Mammary epithelial cell (primary cell): ENCODE measurements at places on chromosomes 7 and 10. TPM values are rescaled to one million over a fixed set of nuclear protein-coding genes. Genes with fewer than 3 reads are reported as not detected.

GRCh38 chr7:106038916-106039315 is 73.2 kb downstream of the SYPL1 start:
- no peak for DNase-seq

DNA sequence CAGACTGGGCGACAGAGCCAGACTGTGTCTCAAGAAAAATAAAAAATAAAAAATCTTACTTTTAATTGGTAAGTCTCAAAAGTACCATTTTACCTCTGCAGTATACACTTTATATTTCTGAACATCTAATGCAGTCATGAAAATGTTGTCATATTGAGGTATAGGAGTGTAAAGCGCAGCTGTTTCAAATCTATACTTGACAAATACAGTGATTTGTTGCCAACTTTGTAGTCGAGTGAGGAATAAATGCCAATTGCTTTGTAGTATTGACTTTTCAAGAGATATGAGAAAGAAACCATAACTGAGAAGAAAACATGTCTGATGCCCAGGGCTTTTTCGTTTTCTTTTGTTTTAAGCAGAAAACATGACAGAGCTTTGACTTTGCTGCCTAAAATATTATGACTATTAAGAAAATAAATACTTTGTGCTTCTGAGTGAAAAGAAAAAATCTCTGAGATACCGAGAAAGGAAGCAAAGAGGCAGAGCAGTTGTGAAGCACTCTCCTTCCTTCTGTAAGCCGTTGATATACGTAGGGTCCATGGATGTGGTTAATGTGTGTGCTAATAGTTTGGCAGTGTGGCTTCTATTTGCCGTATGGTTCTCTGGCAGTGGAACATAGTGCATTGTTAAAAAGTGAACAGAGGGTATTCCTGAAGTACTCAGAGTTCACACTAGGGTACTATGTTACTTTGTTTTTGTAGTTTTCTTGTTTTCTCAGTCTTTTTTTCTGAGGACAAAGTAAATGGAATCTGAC is 38.2 kb downstream of the AVL9 start:
- DNase-seq = no peak

GRCh38 chr7:51046103-51046466 is 263.4 kb upstream of the GRB10 start:
- no peak for DNase-seq

- peak; percentile 88 for DNase-seq
Measured at GRCh38 chr10:104353325-104354048, at the start of gene CFAP58. CFAP58 (plus strand) TSS chr10:104353833; CDS start chr10:104353898, 65 bp downstream.

DNA sequence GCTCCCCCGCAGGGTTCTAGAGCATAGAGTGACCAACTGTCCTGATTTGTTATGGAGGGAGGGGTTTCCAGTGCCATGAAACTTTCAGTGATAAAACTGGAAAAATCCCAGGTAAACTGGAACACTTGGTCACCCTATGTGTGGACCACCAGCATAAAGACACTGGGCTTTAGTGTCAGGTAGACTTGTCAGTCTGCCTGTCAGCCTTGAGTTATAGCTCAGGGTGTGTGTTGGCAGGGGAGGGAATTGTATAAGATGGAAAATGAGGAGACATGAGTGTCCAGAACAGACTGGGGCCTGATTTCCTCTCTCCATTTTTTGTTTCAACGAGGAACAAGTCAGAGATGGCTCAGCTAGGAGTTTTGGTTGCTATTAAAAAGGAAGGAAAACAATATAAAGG is 10.2 kb upstream of the EFCAB10 start:
- DNase-seq = no peak

DNA sequence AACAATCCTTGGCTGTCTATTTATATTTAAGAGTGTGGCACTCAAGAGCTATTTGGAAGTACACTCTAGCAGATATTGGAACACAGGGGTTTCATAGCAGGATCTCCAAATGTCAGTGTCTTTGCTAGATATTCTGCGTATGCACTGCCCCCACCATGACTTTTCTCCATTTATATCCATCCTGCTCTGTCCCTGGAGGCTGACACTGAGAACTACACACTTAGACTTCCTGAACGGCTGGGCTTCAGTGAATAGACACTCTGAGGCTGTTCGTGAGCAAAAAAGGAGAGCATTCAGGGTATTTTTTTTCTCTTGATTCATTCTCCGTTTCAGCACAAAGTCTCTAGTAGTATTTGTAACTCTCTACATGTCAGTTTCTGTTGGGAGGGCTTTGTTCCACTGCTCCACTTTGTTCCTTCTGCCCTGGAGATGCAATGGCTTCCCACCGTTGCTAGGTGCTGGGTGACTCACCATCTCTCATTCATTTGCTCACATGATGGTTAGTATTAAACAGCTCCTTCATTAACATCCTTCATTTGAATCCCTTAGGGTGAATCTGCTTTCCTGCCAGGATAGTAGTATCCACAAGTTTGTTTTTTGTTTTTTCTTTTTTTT is 155.9 kb upstream of the SLC13A1 start:
- peak; percentile 42 for DNase-seq

- DNase-seq = peak; percentile 14
Measured at GRCh38 chr7:150476819-150477631, 26.6 kb downstream of the GIMAP8 start.

- DNase-seq = no peak
Measured at GRCh38 chr10:87657371-87657770, 2.3 kb upstream of the PAPSS2 start.

SPDYE5 gene
- total RNA-seq = not detected in 2 replicates
